NCI-H2107 (cell line): ENCODE measurements at places on chromosomes 1 and 21.
A peak's percentile ranks its signal among the peaks of the same experiment; 100 is the strongest.

GRCh38 chr21:46504666-46505065, 46.0 kb downstream of the DIP2A start:
- no peak for DNase-seq

GRCh38 chr1:185156288-185156853, 382 bp downstream of the TRMT1L start:
- no peak for DNase-seq

DNA sequence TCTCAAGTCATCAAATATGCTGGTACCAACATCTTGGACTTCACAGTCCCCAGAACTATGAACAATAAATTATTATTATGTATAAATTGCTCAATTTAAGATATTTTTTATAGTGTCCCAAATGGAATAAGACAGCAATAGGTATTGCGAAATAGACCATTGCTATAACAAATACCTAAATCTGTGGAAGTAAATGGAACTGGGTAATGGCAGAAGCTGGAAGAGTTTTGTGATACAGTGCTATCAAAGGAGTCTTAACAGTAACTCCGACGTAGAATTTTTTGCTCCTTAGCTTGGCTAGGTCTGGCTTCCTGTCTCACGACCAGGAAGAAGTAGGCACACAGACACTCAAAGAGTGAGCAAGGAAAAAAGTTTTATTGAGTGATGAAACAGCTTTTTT, 1791.5 kb downstream of the PLA2G4A start:
- DNase-seq, result no peak

DNA sequence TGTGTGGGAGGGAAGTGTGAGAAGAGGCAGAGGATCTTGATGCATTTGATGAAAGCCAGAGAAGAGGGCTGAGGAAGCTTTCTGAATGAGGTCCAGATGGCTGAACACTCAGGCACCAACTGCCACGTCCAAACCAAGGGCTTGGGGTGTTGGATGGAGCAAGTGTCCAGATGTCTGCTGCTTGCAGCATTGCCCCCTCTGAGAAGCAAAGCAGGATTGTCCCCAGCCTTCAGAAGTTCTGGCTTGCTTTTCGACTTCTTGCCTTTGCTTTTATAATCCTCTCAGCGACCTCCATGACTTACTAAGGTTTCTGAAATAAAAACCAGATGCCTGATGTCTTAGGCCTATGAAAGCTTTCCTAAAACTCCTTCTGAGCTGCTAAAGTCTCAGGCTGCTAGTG, 182.5 kb downstream of the HUNK start:
- no peak for DNase-seq

GRCh38 chr1:5481889-5482288, 510.3 kb downstream of the NPHP4 start:
- DNase-seq, result no peak

- no peak for DNase-seq
Observed at GRCh38 chr1:201947697-201948008, 1.3 kb upstream of the LMOD1 start.

DNA sequence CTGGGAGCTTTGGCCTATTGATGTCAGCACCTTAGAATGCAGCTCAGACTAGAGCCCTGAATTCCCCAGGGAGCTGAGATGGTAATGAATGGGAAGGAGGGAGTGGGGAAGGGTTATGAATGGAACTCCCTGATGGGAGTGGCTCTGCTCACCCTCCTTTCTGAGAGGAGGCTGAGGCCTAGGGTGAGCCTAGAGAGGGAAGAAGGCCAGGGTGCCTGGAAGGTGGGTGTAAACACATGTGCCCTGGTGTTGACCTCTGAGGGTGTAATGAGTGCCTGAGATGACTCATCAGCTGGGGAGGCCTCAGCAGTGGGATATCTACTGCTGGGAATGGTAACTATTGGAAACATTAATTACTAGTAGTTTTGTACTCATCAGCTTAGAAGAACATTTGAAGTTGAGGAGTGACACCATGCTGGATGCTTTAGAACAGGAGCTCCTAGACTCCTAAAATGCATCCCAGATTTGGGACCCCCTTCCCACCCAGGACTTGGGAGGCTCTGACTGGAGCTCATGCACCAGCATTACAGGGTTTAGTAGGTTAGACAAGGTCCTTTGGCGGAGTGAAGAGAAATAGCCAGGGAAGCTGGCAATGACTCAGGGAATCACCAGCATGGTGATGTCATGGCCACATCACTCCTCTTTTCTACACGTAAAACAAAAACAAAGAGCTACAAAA, 16.0 kb upstream of the PIGV start:
- no peak for DNase-seq

DNA sequence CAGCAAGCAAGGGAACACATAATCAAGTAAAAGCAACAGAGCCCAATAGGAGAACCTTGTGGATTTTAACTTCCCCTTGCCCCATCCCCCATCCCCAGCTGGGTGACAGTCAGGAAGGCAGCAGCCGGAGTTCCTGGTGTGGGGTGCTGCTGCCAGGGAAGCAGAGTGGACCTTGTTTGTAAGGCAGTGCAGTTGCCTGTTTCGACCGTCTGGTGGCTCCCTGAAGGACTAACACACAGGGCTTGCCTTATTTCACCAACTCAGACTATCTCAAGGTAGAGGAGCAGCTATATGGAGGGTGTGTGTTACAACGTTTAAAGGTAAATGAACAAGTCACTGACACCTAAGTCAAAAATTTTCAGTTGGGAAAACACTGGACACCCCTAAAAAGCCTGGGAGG, 6.6 kb downstream of the KRTAP10-8 start:
- no peak for DNase-seq

- DNase-seq, result no peak
Observed at GRCh38 chr1:178947677-178947981, 76.8 kb upstream of the ANGPTL1 start.

- no peak for DNase-seq
Observed at GRCh38 chr1:175116903-175117302, 49.3 kb downstream of the TNN start.

DNA sequence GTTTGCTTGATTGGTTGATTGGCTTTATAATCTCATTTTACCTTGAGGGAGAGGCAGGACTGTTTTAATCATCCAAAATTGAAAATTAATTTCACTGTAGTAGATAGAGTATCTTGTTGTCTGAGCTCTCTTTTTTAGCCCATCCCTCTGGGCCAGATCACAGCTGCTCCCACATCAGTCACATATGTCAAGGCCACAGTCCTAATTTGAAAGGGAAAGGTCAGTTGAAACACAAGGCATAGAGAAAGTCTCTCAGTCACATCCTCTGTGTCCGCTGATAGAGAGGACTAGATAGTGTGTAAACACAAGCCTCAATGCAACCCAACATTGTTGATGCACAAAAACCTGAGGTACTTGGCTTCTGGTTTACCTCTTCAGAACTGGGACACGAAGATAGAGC, 6.8 kb downstream of the C1orf74 start:
- no peak for DNase-seq

- no peak for DNase-seq
Observed at GRCh38 chr1:150568594-150568966, 10.8 kb downstream of the MCL1 start.

DNA sequence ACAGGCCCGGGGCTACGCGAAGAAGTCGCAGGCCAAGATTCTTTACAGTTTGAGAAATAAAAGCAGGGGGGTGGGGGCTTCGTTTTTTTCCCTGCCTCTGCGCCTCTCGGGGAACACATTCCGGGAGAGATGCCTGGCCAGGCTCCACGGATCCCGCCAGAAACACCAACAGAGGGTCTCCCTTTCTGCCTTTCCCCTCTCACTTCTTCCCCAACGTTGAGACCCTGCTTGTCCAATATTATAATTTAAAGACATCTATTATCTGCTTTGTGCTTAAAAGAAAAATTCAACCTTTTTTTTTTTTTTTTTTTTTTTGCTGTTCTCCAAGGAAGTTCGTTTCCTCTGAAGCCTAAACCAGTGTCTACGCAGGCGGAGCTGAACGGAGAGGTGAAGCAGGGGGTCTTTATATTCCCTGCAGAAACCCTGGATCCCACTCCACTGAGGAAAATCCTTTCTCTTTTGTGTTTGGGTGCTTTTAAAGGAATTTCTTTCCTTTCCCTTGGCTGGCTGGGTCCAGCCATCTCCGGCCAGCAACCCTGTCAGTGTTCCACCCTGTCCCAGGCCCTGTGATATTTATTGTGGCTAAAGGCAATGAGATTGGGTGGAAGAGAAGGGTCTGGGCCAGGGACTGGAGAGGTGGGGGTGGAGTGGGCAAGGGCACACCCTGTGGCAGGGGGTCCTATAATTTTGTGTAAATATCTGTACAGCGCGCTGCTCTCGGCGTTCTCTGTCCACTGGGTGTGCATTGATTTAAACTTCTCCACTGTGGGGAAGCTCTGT, 2.2 kb downstream of the FOXD2 start:
- DNase-seq, result no peak

DNA sequence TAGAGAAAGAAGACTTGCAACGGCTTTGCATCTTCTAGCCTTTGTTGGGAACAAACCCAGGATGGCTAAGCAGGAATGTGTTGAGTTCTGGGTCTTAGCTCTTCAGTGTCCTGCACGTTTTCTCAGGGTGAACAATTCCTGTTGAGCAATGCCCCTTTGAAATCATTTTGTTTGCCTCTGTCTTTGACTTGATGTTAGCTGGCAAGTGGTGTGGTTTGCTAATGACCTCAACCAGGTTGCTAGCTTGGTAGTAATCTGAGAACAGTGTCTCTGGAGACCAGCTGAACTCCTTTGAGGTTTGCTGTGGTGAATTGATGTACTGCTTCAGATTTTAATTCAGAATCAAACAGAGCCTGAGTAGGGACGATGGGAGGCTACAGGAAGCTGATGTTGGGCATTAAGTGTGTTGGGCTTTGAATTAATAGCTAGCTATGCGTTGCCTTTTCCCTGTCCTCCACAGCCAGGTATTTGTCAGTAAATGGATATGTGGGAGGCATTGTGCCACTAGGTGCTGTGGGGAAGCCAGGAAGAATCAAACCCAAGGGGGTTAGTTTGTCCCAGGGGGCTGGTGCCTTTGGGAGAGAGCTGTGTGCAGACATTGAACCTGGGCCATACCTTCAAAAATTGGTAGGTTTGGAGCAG, 23.3 kb upstream of the SRSF10 start:
- DNase-seq, result peak; percentile 85

DNA sequence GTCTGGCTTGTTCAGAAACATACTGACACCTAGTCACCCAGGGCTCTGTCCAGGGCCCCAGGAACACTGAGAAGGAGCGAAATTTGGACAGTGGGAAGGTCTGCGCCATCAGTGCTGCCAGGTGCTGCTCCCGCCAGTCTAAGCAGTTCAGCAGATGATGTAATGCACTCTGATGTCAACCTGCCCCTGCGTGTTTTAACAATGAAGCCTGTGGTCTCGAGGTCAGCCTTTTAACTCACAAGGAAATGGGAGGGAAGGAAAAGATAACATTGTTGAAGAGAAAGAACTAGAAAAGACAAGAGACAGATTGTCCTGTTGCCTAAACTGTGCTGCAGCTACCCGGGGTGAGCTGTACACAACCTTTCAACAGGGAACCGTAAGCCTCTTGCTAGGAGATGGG, 126.6 kb upstream of the IFFO2 start:
- DNase-seq, result no peak

DNA sequence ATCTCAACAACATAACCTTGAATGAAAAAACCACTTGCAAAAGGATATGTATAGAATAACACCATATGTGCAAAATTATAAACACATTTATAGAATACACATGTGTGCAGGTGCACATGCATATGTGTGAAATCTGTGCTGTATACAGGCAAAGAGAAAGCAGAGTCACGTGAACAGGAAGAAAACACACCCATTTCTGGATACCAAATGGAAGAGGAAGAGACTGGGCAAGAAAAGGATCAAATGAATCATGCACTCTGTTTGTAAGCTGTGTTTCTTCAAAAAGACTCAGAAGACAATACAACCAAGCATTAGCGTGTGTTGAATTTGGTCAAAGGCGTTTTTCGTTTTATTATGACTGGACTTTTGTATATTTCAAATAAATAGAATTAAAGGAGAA, 111.3 kb upstream of the ERG start:
- no peak for DNase-seq

- no peak for DNase-seq
Observed at GRCh38 chr21:26674323-26674722, 101.2 kb upstream of the CYYR1 start.

DNA sequence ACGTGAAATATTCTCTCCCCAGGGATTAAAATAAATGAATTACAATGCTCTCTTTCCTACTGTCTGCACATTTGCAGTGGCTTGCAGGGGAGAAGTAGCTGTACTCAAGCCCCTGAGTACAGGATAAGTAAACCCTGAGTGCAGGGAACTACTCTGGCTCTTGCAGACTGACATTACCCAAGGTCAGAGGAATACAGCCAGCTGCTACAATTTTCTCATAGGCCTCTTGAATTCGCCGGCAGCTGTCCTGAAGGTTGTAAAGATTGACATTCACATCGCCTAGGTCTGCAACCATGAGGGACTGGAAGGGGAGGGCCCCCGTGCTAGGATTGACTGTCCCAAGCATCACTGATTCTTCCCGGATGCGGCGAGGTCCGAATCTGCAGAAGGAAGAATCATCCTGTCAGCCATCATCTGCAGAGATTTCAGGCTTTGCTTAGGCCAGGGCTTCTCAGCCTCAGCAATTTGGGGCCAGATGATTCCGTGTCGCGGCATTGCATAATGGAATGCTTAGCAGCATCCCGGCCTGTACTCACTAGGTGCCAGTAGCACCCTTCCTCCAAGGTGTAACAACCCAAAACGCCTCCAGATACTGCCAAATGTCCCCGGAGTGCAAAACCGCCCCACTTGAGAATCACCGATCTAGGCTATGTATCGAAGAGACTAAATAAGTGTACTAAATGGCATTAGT, 1.7 kb downstream of the AGMAT start:
- DNase-seq, result no peak

DNA sequence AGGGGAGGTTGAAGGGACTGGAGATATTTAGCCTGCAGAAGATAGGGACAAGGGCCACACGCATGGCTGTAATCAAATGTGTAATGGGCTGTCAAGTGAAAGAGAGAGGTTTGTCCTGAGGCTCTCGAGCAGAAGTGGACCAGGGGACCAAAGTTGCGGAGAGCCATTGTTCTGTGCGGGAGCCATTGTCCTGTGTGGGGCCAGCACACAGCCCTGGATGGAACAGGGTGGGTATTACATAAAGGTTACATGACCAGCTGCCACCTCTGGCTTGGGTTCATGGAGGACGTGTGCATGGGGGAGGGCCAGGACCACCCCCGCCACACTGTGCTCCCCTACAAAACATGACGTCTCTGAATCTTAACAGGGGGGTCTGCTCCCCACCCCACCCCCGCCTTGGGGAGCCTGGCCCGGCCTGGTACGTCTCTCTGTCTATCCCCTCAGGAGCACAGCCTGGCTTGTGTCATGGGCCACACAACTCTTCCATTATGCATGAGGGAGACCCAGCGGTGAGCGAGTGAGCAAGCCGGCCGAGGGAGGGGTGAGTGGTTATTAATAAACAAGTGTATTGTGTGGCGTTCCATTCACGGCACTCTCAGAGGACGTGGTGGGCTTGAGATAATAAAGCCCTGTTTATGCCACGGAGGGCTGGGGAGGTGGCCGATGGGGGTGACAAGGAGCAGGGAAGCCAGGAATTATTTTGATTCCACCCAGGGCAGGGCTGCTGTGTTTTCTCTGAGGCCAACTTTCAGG, at the start of gene NFASC:
TSS of gene NFASC (plus strand) at position 703 of the 753 bp plus-strand sequence. CDS start 73,454 bp downstream, outside the sequence.
- no peak for DNase-seq

DNA sequence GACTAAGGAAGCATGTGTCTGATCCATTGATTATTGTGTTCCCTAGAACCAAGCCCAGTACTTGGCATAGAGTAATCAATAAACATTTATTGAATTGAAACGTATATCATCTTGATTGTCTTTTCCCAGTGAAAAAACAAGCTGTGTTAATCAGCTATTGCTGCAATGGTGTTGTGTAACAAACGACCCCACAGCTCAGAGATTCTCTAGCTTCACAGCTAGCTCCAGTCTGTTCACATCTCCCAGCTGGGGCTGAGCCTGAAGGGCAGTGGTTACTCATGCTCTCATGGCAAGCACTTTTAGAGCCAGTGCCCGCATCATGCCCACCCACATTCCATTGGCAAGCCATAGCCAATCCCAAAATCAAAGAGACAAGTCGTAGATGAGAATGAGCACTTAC, 237.4 kb upstream of the RAB4A start:
- DNase-seq, result no peak
